ENCODE measurements at places on chromosomes 12 and 14.

GRCh38 chr12:50132505-50133135 is 20.6 kb downstream of the COX14 start:
- no peak for DNase-seq

- DNase-seq: no peak
Measured at GRCh38 chr12:129523621-129524020, 380.2 kb downstream of the TMEM132D start.

DNA sequence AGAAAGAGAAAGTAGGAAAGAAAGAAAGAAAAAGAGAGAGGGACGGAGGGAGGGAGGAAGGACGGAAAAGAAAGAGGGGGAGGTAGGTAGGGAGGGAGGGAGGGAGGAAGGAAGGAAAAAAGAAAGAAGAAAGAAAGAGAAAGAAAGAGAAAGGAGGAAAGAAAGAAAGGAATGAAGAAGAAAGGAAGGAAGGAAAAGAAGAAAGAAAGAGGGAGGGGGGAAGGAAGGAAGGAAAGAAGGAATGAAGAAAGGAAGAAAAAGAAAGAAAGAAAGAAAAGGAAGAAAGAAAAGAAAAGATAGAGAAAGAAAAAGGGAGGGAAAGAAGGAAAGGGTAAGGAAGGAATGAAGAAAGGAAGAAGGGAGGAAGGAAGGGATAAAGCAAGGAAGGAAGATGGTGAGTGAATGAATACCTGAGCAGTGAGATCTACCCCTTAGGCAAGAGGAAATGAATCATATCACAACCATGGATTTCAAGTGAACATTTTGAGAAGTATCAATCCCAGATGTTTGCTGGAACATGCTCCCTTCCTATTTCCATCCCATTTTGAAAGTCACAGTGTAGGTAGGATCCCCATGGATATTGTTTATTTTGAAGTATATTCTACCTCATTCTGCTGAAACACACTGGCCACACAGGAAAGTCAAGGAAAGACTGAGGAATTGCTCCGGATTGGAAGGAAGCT is 639.4 kb upstream of the TBX3 start:
- DNase-seq: no peak

DNA sequence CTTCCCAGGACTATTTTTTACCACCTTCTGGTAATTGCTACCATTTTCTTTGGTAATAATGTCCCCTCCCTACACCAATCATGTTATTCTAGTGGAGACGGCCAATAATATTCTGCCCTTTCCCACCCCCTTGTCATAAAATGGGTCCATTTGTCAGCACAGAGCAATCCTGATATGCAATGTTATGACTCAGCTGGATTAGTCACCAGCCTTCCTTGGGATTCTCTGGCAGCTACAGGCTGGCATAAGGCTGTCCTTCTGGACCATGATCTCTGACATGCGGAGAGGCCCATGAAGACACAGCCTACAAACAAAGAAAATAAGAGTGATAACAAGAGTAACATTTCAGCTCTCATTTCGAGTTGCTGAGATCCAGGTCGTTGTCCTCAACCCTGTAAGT is 222.0 kb upstream of the CPNE8 start:
- no peak for DNase-seq

GRCh38 chr14:36517242-36518030 is 2.6 kb downstream of the NKX2-1 start:
- no peak for DNase-seq
